ENCODE measurements at places on chromosomes 12 and 14.

DNA sequence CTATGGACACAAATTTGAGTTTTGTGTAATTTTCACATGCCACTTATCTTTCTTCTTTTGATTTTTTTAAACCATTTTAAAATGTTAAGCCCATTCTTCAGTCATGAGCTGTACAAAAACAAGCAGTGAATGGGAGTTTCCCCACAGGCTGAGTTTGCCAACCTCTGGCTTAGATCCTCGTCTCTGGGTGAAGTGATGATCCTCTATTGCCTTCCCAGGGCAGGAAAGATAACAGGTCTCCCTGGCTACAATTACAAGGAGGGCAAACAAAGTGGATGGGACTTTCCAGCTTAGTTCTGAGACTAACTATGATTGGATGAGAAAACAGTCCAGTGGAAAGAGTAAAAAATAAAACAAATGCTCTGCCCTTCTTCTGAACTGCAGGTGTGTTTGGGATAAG, 203.7 kb downstream of the SPTSSA start:
- no peak for DNase-seq

DNA sequence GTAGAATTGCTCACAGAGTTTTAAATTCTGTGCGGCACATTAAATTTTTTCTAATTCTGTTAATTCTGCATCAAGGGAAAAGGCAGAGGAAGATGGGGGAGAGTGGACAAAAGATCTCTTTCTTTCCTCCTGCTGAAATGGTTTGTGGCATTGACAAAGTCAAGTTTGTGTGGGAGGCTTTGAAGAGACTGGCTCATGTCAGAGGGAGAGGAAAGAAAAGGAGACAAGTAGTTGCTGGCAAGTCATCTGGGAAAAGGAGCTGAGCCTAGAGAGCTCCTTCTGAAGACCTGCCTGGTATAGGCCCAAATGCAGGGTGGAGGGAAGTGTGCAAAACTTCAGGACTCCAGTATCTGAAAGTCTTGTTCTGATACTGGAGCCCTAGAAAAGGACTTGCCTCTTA, 36.3 kb downstream of the TTLL5 start:
- no peak for DNase-seq

- no peak for DNase-seq
These were observed 2.3 kb downstream of the RFX4 start for GRCh38 chr12:106585105-106585520.

DNA sequence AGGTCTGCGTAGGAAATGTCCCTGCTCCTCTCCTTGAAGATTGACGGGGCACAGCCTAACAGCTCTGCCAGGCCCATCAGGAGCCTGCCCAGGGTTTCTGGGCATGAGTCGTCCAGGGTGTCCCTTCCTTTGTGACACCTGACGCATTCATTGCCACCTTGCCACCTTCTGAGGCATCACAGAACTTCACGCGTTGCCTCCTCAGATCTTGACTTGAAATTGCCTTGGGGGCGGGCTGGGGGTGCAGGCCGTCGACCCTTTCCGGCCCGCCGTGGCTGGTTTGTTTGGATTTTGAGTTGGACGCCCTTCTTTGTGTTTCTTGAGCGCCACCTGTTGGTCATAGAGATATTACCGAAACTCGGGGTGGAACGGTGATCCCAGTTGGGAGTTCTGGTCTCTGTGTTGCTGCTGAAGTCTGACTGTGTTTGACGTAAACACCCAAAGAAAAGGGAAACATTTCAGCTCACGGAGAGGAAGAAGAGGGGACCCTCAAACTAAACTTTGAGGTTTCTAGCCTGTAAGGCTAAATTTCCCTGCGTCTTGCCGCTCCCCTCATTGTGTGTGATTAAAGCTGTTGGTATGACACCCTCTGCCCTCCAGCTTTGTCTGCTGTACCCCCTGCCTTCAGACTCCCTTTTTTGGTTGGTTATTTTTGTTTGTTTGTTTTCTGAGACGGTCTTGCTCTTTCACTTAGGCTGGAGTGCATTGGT, 44.6 kb downstream of the MLXIP start:
- DNase-seq = peak; percentile 46

DNA sequence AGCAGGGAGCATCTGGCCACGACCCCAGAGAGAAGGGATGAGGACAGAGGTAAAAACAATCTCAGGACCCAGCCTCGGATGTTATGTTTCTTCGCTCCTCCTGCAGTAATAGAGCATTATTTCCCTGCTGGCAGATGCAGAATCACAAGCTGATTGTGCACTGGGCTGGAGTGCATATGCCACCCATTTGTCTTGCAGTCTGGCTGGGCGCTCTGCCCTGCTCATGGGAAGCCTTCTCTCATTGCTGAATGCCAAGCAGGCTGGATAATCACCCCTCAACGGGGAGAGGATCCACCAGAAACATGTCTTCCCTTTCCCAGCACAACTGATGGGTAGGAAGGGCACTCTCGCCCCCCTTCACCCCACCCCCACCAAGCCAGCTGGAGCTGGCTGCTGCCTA, 8.5 kb upstream of the VASH1 start:
- DNase-seq = no peak

- DNase-seq = no peak
These were observed 268.7 kb upstream of the SEL1L start for GRCh38 chr14:81802341-81802740.

DNA sequence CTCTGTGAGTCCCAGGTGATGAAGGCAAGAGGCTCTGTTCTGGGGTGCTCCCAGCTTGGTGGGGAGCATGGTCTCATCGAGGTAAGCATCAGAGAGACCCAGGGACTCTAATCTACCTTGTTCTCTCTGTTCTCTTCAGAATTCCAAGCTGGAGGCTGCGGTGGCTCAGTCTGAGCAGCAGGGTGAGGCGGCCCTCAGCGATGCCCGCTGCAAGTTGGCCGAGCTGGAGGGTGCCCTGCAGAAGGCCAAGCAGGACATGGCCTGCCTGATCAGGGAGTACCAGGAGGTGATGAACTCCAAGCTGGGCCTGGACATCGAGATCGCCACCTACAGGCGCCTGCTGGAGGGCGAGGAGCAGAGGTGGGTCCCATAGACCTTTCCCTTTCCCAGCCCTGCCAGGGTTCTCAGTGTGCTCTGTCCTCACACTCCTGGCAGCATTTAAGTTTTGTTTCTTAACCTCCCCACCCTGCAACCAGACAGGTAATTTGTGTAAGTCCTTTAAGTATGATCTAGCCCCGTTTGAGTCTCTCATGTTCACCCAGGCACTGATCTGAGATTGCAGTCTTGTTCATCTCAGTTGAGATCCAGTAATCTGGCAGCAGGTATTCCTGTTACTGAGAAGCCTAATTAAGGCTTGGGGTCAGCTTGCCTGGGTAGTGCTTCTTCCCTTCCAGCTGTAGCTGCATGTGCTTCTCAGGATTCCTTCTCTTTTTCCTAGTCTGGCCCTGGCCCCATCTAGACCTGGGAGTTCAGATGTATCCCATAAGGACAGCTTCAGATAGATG, 14.8 kb upstream of the KRT81 start:
- DNase-seq = no peak

DNA sequence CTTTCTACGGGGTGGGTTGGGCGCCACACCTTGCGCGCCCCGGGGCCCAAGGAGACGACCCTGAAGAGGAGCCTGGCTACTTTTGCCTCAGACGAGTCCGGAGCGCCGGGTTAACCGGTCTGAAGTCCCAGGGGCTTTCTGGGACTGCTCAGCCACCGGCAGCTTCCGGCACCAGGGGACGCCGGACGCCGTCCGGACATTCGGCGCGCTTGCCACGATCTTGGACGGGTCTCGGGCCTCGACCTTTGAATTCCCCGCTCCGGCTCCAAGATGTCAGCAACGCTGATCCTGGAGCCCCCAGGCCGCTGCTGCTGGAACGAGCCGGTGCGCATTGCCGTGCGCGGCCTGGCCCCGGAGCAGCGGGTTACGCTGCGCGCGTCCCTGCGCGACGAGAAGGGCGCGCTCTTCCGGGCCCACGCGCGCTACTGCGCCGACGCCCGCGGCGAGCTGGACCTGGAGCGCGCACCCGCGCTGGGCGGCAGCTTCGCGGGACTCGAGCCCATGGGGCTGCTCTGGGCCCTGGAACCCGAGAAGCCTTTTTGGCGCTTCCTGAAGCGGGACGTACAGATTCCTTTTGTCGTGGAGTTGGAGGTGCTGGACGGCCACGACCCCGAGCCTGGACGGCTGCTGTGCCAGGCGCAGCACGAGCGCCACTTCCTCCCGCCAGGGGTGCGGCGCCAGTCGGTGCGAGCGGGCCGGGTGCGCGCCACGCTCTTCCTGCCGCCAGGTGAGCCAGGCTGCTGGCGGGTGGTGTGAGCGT, at the start of gene ACOT4:
TSS of gene ACOT4 (plus strand) at position 184 of the 760 bp plus-strand sequence. CDS start at position 271, 87 bp downstream.
- DNase-seq = peak; percentile 15

- no peak for DNase-seq
These were observed 1.4 kb downstream of the ISCU start for GRCh38 chr12:108563804-108564151.

DNA sequence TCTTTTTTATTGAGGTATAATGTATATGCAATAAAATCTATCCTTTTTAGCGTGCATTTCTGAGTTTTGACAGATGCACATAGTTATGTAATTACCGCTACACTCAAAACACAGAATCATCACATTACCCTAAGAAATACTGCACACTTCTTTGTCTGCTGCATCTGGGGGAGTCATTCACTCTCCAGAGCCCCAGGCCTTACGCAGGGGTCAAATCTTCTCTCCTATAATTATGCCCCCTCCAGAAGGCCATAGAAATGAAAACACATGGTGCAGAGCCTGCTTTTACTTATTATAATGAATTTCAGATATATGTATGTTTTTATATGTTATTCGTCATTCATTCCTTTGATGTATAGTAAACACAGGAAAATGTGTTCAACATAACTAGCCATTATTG, 296.5 kb upstream of the TMEM132C start:
- no peak for DNase-seq

- DNase-seq = no peak
These were observed 191.6 kb upstream of the NUDT4 start for GRCh38 chr12:93186131-93186530.

DNA sequence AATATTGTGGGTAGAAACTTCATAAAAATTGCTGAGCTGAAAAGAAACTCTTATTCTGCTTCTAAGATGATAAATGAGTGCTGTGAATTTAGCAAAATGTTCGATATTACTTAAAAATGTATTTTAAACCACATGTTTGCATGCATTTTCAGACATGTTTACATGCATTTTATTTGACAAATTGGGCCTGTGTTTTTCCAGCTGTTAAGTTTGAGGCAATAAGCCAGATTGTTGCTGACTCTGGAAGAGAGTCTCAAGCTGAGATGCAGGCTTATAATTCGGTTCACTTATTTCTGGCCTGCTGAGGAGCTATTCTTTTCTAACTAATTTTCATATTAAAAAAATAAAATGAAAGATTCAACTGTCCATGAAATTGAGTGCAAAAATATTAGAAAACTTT, 110.1 kb downstream of the SYNE2 start:
- DNase-seq = no peak

- DNase-seq = no peak
These were observed 35.1 kb upstream of the C14orf180 start for GRCh38 chr14:104544362-104544961.

DNA sequence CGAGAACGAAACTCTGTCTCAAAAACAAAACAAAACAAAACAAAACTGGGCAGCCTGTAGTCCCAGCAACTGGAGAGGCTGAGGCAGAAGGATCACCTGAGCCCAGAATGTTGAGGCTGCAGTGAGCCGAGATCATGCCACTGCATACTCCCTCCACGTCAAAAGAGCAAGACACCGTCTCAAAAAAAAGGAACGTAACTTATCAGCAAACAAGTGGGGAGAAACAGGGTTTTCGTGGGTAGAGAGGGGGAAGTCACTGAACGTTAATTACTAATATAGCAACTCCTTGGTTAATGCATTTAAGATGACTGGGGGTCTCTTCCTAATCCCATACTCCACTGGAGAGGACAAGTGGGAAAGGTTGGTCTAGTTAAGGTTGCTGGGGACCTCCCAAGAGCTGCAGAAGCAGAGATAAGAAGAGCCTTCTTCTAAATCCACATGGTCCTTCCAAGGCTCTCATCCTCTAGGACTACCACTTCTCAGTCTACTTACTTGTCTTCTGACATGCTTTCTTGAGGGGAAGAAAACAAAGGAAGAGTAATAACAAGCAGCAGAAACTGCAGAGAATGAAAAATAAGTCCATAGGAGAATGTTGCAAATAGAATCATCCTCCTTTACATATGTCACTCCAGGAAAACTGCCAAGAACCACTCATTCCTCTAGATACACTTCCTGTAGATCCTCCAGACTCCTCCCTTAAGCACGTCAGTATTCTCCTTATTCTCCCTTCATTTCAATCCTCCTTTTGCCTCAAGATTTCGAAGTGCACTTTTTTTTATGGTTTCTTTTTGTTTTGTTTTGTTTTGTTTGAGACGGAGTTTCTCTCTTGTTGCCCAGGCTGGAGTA, 5.8 kb downstream of the NUMB start:
- DNase-seq = no peak

- no peak for DNase-seq
These were observed 47.9 kb downstream of the SEL1L start for GRCh38 chr14:81485781-81486180.

DNA sequence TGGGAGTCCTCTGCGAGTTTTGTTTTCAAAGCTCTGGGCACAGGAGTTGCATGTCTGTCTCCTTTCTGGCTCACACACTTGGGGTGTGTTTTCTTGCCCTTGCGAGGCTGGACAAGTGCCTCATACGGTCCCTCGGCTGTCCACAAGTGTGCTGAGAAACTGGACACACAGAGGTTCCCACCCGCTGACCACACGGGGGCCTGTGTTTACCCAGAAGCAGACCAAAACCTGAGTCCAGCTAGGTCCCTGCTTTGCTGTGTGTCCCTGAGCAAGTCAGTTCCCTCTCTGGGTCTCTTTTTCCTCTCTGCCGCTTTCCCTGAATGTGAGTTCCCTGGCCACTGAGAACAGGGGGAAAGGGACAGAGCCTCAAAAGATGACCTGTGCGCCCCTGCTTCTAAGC, 678 bp upstream of the OAS2 start:
- no peak for DNase-seq

DNA sequence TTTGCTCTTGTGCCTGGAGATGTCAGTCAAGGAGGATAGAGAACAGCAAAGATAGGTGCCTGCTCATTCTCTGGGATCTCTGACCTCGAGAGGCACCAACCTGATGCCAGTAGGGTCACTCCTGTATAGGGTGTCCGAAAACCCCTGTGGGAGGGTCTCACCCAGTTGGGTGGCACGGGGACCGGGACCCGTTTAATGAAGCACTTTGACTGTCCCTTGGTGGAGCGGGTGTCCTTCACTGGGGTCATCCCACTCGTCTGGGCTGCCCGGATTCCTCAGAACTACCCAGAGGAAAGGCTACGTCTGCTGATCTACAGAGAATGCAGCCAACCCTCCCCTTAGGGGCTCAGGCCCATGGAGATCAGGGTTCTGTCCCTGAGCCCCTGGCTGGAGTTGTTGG, 157.6 kb downstream of the CAPZA3 start:
- no peak for DNase-seq

- no peak for DNase-seq
These were observed 9.1 kb downstream of the CFAP73 start for GRCh38 chr12:113158439-113159203.

- no peak for DNase-seq
These were observed 47.2 kb downstream of the PLCZ1 start for GRCh38 chr12:18690653-18691052.

- peak; percentile 32 for DNase-seq
These were observed 178.5 kb upstream of the OR4E1 start for GRCh38 chr14:21852061-21852664.

Data from stimulated activated CD8-positive, alpha-beta memory T cell treated with anti-CD3 and anti-CD28 coated beads, Interleukin-4, amount 100 ng/mL, for 1 hour (primary cell).